ENCODE measurements at places on chromosomes 6 and 20.

DNA sequence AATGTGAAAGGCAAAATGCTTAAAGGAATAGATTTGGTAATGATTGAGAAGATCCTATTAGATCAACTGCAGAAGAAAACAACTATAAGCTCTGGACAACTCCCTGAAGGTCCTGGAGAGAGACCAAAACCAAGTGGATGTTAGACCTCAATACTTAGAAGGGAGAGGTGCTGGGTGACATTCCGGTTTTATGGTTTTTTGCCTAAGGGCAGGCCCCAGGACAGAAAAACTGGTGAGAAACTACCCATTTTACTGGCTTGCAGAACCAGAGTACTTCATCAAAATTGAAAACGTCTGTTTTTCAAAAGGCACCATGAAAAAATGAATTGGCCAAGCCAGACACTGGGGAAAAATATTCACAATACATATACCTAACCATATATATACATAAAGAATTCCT is 26.3 kb downstream of the SAMHD1 start:
- no peak for DNase-seq

DNA sequence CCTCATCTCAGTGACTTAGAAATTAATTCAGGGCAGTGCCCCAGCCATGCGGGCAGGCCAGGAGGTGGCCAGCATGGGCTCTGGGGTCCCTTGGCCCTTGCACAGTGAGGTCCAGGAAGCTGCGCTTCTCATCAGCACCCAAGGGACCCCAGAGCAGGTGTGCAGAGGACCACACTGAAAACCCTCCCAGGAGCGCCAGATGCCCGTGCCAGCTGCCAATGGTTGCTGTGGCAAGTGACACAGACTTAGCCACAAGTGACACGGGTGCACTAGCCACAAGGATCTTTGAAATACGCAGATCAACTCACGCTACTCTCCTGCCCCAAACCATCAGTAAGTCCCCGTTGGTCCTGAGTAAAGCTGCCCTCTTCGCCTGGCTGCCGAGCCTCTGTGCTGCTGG is 88.1 kb downstream of the ERMARD start:
- no peak for DNase-seq

DNA sequence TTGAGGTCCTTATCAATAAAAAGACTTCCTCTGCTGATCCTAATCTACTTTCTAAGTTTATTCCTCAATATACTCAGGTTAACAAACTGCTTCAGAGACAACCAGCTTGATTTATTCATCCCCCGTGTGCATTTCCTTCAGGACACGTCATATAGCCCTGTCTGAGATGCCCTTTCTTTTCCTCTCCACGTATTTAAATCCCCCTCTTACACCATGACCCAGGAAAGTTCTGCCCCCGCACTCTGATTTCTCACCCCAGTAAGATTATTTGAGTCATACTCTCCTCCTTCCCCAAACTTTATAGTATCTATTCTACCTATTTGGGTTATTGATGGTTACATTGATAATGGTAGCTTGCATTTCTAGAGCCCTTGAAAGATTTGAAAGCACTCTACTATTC is 9.8 kb upstream of the CGA start:
- no peak for DNase-seq

- DNase-seq = no peak
Measured at GRCh38 chr6:34951731-34952130, 62.7 kb downstream of the ANKS1A start.

- DNase-seq = no peak
Measured at GRCh38 chr20:24669701-24670100, 200.3 kb downstream of the SYNDIG1 start.

DNA sequence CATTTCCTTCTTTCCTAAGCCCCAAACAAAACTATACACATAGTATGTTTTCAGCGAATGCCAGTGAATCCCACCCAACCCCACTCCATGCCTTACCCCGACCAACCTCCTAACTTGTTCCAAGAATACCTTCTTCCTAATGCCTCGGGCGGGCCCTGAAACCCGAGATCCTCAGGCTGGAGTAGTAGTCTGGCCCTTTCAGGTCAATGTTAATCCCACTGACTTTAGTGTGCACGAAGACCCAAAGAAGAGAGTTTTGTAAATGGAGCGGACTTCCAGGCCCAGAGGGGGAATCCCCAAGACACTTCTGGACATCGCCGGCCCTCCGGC is 394 bp downstream of the YIPF3 start:
- no peak for DNase-seq

GRCh38 chr6:36280467-36280866 is 10.6 kb downstream of the PNPLA1 start:
- DNase-seq = no peak

GRCh38 chr20:5654557-5654956 is 95.6 kb upstream of the SHLD1 start:
- no peak for DNase-seq

- DNase-seq = no peak
Measured at GRCh38 chr20:23257848-23258746, 92.5 kb upstream of the NXT1 start.

DNA sequence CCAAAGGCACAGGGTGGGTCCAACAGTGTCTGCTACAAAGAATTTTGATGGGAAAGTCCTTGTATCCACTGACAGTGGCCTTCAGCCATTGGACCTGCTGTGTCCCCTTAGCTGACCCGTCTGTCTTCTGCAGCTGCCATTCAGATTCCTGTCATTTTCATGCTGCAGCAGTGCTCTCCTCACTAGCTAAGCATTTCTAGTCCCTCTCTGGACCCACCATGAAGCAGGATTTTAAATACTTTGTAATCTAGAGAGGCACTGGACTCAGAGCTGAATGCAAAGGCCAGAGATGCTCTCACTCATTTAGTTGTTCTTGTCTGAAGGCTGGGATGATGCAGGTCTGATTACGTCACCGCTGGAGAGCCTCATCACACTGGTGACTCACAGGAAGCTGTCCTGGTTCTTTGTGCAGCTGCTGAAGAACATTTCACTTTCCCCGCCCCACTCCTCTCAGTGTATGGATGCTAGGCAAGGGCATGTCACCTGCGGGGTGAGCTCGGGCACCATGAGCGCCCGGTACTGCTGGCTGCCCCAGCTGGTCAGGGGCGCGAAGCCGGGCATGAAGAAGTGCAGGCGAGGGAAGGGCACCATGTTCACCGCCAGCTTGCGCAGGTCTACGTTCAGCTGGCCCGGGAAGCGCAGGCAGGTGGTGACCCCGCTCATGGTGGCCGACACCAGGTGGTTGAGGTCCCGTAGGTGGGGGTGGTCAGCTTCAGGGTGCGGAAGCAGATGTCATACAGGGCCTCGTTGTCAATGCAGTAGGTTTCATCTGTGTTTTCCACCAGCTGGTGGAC is 19.4 kb upstream of the TUBB2A start:
- no peak for DNase-seq

DNA sequence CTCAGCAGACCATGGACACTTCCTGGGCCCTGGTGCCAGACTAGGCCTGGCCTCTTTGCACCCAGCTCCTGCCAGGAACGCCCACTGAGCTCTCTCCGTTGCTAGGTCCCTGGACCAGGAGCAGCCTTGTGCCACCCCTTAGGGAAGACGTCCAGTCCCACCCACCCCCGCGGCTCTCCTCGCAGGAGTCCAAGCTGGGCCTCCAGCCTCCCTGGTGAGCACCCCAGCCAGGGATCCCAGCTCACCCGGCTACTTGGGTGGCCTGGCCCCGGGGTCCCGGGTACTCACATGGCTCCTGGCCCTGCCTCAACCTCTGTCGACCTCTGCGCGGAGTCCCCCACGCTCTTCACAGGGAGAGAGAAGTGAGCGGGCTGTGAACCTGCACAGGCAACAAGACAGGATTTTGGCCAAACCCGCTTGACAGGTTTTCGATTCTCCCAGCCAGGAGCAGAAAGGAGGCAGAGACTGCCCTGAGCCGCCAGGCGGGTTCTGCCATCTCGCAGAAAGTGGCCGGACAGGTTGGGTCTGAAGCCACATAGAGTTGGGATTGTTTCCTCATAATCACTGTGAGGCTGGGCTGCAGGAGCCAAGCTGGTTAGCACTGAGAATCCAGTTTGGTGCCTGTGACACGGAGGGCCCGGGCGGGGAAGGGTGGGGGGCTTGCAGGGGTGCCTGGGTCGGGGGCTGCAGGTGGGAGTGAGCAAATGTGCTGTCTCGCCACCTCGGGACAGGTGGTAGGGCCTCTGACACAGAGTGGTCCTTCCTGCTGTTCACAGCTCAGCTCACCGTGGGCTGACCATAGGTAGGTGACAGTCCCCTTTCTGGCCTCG is at the start of gene RBBP8NL:
TSS of gene RBBP8NL (minus strand) at position 368 of the 830 bp plus-strand sequence. CDS start 7,892 bp downstream, outside the sequence.
- no peak for DNase-seq

DNA sequence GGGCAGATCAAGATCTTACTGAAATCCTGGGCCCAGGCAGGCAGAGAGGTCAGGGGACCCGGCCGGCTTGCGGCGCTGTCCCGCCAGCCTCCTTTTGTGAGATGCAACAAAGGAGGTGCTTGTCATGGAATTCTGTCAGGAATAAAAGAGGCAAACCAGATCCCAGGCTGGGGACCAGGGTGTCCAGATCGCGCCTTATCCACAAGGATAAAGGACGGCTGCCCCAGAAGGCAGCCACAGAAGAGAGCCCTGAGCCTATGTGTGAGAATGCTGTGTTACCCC is 42.6 kb upstream of the CDH22 start:
- no peak for DNase-seq

DNA sequence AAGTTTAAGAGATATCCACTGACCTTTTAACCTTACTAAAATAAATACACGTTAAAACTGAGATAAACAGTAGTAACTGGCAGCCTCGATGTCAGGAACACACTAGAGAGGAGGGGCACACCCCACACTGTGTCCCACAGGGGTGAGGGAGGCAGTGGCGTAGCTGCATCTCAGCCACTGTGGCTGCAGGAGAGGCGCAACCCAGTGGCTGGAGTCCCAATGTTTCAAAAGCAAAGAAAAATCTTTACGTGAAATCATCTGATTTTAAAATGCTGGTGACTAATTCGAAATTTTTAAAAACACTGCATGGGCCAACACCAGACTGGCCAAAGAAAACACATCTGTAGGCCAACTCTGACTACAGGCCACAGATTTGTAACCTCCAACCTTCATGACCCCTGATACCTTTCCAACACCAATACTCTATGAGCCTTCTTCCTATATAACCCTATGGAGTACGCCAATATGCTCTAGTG is 54.7 kb downstream of the TRAM2 start:
- no peak for DNase-seq

DNA sequence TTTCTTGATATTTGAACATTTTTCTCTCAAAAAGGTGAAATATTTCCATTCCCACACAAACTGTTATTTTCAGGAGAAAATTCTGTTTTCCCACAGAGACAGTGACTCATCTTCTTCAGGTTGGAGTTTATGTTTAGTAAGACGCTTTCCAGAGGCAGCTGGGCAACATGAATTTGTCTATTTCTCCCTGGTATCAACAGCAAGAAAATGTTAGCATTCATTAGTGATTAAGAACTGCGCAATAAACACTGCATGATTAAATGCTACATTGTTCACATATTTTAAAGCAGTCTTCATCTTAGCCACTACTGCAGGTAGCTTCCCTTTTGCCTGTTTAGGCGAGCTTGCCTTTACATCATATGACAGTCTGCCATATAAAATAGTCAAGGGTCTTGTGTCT is 295.7 kb downstream of the C6orf118 start:
- DNase-seq = no peak

DNA sequence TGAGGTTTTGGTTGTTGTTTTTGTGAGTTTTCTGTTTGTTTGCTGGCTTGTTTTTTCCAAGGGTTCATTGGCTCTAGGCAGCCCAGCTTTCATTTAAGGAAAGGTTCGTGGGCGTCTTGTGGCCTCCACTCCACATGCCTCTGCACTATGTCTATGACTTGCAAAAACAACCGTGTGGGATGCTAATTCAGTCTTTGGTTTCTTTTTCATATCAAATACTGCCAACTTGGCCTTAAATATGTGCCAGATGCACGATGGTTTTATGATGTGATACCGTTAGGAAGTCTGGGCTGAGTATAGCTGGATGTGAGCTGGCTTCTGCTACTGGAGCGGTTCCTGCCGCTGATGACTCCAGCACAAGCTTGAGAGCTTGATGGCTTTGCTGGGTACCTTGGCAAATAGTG is 96.3 kb downstream of the BMP2 start:
- no peak for DNase-seq

- no peak for DNase-seq
Measured at GRCh38 chr6:3575166-3575565, 118.3 kb upstream of the SLC22A23 start.

GRCh38 chr6:108568551-108569305 is 8.0 kb downstream of the FOXO3 start:
- no peak for DNase-seq

GRCh38 chr6:88135578-88136114 is 30.5 kb downstream of the CNR1 start:
- DNase-seq = no peak

GRCh38 chr6:152136449-152136825 is 329.0 kb downstream of the ESR1 start:
- DNase-seq = no peak

DNA sequence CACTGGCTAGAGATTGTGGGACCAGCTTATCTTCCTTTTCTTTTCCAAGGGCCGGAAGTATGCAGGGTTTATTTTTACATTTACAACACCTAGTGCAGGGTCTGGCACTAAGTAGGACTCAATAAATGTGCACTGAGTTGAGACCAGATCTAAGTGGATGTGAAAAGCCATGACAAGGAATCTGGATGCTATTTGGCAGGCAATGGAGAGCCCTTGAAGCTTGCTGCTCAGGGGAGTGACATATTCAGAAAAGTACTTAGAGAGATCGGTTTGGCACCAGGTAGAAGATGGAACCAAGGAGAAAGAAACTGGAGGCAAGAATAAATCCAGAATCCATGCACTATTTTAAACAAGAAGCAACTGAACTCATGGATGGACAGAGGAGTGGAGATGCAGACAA is 815.8 kb downstream of the MAFB start:
- DNase-seq = no peak

GRCh38 chr6:107114926-107115694 is at the start of gene BEND3:
BEND3 (minus strand) TSS chr6:107115515; CDS start chr6:107099285, 16,230 bp downstream.
- no peak for DNase-seq

GRCh38 chr6:112571488-112572270 is 224.5 kb downstream of the RFPL4B start:
- no peak for DNase-seq
